Activated gamma-delta T cell treated with Interleukin-2 at 50 U/mL for 16 hours (primary cell): ENCODE measurements at places on chromosomes 3 and 15.

- no peak for DNase-seq
Observed at GRCh38 chr15:48871542-48871941, 6.4 kb upstream of the EID1 start.

- no peak for DNase-seq
Observed at GRCh38 chr15:66670762-66671580, 31.1 kb upstream of the SMAD6 start.

DNA sequence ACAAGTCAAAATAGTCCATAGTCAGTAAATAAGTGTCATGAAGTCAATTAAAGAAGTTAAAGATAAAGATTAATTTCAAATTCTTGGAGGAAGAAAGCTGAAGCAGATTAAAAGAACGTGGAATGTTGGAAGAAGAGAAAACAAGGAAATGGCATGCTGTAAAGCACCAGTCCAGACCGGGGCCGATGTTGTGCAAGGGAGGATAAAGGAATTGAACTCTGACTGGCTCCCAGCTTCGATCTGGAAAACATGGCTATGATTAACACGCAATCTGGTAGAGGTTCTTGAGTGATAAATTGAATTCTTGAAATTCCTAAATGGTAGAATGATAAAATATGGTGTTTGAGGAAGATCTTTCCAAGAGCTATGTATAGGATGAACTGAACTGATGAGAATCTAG is 194.4 kb downstream of the MEIS2 start:
- DNase-seq: no peak

- no peak for DNase-seq
Observed at GRCh38 chr15:72964542-72964941, 87.7 kb upstream of the NEO1 start.

DNA sequence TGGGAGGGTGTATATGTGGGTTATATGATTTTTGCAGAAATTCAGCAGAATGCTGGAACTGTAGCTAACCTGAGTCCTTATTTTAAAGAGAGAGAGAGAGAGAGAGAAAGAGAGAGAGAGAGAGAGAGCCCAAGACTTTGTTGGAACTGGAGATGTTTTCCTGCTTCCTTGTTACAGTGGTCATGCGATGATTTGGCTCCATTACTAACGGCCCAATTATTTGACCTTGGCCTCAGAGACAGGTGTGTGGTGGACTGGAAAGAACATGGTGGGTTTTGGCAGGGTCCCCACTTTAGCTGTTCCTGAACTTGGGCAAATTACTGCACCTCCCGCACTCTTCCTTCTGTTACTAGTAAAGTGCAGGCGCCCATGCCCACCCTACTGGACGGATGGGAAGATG is 14.8 kb upstream of the ACSBG1 start:
- no peak for DNase-seq

- no peak for DNase-seq
Observed at GRCh38 chr15:59191855-59192237, 14.8 kb upstream of the LDHAL6B start.

DNA sequence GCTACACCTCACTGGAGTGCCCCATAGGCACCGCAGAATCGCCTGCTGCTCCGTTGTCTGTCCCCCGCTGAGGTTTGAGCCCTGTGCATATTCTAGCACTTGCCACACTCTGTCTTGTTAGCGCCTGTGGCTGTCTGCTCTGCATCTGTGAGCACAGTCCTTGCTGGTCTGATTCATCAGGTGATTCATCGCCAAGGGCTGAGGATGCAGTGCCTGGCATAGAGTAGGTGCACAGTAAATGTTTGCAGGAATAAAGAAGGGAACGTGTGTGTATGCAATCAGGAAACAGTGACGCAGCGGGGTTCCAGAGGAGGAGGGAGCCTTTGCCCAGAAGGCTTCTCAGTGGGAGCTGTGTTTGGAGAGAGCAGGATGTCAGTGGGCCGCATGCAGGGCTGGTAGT is 124.0 kb upstream of the PLXNA1 start:
- no peak for DNase-seq

- DNase-seq: no peak
Observed at GRCh38 chr3:103195216-103195615, 760.4 kb downstream of the ZPLD1 start.

DNA sequence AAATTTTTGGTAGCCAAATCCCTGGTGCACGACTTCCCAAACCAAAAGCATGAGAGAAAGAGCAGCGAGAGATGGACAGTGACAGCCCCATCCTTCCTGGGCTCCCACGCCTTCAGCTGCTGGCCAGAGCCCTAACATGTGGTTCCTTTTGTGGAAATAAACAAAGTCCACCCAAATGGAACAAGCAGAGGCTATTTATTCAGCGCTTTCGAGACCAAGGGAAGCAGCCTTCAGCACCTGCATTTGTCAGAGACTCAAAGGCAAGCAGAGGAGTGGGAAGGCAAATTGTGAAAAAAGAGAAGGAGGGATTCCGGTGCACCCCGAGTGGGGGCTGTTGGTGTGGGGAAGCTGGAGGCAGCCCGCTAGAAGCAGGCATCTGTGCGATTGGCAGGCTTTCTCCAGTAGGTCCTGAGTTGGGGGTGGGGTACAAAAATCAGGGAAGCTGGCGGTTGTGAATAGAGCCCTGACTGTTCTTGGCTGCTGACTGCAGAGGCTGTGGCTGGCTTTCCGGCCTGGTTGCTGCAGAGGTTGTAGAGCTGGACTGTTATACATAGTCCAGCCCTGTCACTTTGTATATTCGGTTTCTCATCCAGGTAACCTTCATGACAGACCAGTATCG is 427.2 kb downstream of the OCA2 start:
- DNase-seq: no peak

GRCh38 chr3:142931222-142931621 is 32.3 kb downstream of the PAQR9 start:
- no peak for DNase-seq

DNA sequence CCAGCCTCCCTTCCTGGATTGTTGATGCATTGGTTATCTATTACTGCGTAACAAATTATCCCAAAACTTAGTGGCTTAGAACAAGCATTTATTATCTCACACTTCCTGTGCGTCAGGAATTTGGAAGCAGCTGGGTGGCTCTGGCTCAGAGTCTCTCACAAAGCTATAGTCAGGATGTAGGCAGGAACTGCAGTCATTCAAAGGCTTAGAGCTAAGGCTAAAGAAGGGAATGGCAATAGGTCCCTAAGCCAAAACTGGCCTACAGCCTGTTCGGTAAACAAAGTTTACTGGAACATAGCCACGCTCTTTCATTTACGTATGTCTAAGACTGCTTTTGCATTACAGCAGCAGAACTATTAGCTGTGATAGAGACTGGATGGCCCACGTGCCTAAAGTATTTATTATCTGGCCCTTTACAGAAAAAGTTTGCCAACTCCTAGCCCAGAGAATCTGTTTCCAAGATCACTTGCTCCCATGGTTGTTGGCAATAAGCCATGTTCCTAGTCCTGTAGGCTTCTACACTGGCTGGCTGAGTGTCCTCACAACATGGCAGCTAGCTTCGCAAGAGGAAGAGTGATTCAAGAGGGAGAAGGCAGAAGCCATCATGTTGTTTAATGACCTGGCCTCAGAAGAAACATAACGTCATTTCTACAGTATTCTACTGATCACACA is 132.4 kb downstream of the SNRK start:
- no peak for DNase-seq

DNA sequence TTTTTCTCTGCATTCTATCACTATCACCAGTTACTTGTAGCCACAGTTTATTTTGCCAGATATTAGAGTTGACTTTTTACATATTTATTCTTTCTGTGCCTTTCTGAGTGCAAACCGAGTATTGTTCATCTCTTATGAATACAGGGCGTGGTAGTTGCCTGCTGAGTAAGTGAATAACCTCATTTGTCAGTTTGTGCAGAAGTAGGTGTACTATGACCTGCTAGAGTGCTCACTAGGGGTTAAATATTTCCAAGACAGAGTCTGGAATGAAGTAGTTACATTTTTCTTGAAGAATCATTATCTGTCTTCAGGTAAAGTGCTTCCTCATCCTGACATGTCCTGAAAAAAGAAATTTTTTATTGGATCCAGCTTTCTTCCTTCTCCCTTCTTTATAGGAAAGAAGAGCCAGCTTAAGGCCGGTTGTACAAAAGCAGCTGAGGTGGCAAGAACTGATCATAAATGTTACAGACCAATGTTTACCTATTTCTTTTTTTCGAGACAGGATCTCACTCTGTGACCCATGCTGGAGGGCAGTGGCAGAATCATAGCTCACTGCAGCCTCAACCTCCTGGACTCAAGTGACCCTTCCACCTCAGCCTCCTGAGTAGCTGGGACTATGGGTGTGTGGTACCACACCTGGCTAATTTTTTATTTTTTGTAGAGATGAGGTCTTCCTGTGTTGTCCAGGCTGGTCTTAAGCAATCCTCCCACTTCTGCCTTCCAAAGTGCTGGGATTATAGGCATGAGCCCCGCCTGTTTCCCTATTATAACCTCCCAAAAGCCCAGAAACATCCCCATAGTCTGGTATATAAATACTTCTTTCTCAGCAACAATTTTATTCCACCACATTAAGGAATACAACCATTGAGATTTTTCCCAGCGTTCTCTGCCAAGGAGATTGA is 182.5 kb downstream of the TPRG1 start:
- no peak for DNase-seq

DNA sequence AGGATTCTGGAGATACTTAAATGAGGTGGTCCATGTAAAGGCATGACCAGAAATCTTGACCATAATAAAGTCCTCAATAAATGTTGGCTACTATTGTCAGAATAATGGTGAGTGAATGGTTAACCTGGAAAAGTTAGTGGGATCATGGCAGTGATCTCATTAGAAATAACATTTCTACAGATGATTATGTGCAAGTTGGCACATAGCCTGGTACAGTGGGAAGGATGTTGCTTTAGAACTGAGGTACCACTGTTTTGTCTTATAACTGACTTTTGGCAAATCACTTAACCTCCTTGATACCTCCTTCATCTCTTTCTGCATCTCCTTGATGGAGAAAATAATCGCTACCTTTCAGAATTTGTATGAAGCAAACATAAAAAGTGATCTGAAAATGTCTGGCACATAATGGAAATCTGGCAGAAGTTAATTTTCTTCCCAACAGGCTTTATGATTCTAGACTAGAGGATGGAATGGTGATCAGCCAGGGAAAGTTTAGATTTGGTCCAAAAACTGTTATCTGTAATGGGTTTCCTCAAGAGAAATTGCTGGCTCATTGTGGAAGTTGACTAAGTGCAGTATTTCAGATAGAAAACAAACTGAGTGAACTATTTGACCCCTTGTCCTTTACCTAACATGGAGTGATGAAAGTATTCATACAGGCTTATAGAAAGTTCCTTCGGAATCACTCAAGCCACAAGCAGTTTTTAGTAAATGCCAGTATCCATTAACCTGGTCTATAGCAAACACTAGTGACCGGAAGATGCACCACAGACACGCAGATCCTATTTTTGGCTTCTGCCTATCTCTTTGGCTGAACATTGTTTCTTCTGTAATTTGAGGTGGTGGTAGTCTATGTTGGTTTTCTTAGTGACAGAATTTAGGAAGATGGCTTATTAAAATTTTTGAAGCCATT is 449.6 kb upstream of the TGFBR2 start:
- no peak for DNase-seq
